ENCODE measurements at places on chromosomes 4 and X.

GRCh38 chr4:38062088-38062775 lies 102.0 kb downstream of the PTTG2 start:
- peak; percentile 62 for DNase-seq

- DNase-seq, result no peak
Measured at GRCh38 chr4:78654807-78655206, 103.2 kb downstream of the ANXA3 start.

GRCh38 chrX:136643243-136643642 lies 4.7 kb upstream of the CD40LG start:
- no peak for DNase-seq

GRCh38 chr4:182418054-182418734 lies 175.0 kb downstream of the TENM3 start:
- DNase-seq, result no peak

DNA sequence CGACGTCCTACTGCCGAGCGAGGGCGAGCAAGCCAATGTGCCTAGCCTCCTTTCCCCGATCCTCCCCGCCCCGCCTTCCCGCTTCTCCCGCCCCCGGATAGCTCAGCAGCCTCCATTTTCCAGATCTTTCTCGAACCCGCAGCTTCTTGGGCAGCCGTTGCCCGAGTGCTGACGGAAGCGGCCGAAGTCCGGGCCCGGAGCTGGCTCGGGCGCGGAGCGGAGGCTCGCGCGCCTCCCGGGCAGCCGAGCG lies 172 bp upstream of the HSPA4L start:
- DNase-seq, result peak; percentile 57

DNA sequence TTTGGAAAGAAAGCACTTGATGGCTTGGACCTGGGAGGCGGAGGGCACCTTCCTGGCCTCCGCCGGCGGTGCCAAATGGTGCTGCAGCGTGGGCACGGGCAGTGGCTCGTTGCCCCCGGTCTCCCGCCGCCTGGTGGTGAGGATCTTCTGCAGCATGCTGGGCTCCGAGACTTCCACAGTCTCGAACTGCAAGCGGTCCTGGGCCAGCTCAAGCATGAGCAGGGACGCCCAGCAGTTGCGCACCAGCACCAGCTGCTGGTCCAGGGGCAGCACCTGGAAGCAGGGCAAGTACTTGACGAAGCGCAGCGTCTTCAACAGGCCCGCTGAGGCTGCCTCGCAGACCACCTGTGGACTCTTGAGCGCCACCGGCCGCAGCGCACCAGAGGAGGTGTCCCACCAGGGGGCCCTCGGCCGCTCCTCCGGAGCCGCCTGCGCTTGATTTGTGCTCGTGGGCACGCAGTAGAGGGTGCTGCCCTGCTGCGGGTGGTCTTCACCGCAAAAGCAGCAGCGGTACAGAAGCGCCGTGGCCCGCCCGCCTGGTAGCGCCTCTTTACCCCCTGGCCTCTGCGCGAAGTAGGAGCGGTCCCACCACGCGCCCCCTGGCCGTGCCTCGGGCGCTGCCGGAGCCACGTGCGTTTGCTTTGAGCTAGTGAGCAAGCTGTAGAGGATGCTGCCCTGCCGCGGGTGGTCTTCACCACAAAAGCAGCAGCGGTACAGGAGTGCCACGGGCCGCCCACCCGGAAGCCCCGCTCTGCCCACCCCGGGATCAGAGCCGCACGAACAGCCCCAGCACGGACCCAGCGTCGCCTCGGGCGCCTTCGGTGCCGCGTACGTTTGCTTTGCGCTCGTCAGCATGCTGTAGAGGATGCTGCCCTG lies 689 bp downstream of the NR0B1 start:
- no peak for DNase-seq

DNA sequence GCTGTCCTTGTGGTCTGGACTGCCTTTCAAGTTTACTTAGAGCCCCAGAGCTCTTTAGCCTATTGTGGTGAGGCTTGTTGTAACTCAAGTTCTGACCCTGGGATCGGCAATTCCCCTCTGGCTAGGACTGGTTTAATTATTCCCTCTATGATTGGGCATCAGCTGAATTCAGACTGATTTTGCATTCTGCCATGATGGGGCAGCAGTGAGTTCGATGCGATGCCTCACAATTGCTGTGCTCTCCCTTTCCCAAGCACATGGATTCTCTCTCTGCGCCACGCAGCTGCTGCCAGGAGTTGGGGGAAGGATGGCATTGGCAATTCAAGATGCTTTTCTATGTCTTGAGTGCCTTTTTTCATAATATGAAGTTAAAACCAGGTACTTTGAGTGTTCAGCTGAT lies 327.8 kb upstream of the CXorf51B start:
- DNase-seq, result no peak

DNA sequence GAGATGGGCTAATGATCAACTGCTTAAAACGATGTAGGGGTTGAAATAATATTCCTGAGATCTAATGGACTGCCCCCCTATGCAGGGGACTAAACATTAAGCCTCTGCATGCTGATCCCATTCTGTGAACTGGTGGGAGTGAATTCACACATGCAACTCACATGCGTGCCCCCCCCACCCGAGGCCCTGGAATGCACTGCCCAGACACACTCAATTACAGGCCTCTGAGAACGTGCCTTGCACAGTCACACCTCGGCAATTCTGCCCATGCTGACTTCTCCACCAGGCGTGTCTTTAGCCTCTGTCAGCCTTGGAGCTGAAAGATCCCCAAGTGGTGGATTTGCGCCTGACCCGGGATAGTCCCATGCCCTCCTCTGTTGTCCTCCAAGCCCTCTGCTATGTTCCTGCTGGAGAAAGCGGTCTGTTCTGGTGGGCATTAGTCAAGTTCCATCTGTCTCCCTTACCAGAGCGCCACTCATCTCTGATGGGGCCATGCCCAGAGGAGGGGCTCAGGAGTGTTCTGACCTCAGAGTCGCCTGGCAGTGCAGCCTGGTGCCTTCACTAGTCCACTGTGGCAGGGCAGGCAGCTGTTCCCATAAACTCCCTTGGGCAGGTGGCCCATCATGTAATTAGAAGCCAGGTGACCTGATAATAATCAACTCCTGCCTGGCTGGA lies 86.5 kb downstream of the DRD5 start:
- DNase-seq, result no peak

DNA sequence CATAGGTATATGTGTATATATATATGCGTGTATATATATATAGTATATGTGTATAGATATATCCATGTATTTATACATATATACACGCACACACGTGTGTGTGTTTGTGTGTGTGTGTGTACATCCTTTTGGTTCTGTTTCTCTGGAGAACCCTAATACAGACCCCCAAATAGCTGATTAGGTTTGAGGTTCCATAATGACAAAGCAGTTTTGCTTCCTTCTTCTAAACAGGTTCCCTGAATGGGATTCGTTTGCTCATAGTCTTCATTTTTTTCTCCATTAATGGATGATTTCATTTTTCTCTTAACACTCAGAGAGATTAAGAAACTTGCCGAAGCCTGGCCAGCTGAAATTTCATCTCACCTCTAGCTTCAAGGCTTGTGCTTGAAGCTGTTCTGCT lies 234.0 kb upstream of the BCOR start:
- DNase-seq, result no peak

- DNase-seq, result no peak
Measured at GRCh38 chr4:5322321-5322720, 271.0 kb downstream of the STK32B start.
